Activated CD8-positive, alpha-beta memory T cell treated with anti-CD3 and anti-CD28 coated beads for 4 hours (primary cell): ENCODE measurements at places on chromosomes 11 and 22.

DNA sequence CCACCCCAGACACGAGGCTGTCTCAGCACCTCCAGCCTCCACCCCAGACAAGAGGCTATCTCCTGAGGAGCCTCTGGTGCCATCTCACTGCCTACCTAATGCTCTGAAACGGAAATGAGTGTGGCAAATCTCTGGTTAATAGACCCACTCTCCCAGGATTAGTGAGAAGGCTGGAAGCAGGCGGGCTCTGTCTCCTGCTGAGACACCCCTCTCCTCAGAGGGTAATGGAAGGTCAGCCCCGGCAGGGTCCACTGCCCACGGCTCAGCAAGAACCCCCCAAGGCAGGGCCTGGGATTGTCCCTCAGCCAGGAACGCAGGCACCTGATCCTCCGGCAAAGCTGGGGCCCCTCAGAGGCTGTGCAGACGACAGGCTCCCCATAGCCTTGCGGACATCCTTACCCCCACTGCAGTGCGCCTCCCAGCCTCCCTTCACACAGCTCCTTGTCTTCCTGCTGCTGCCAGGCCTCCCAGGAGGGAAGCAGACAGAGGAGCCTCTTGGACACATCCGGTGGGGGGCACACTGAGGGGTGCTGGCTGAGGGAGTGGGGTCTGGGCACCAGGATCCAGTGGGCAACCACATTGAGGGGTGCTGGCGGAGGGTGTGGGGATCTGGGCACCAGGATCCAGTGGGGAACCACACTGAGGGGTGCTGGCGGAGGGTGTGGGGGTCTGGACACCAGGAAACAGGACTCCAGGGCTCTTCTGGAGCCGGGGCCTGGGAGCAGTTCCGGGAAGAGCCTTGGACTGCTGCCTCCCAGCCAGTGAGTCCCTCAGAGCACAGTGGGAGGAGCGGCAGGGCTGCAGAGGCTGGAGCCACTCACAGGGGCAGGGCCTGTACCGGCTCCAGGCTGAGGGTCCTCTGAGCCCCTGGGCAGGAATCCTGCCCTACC is 13.1 kb downstream of the CHID1 start:
- no peak for DNase-seq

DNA sequence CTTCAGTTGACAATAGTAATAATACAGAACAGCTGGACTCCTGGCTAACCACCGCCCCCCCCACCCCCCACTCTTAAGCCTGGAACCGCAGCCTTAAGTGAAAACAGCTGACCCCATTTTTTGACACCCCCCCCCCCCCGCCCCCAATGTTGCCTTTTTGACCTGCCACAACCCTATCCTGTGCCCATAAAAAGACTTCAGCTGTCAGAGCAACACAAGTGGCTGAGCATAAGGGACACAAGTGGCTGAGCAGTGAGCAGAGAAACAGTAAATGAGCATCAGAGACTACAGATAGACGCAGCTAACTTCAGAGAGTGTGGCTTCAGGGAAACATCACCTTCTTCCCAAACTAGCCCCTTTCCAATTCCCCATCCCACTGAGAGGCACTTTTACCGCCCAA is 1493.8 kb downstream of the LRRC4C start:
- no peak for DNase-seq

DNA sequence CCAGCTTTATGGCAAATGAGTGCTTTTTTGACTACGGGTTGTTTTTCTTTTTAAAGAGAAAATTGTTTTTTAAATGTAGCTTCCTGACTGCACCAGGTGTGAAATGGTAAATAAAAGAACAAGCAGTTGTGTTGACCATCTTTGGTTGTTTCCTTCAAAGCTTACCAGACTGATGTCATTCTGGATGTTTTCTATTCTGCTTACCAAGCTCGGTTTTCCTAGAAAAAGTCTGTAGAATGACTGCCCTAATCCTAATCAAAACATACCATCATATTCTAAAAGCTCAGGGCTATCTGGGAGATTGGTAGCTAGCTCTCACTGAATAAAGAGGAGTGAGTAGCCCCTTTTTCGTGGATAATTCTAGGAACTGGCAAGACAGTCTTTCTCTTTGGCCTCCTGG is 77.7 kb downstream of the GAB2 start:
- DNase-seq = no peak

DNA sequence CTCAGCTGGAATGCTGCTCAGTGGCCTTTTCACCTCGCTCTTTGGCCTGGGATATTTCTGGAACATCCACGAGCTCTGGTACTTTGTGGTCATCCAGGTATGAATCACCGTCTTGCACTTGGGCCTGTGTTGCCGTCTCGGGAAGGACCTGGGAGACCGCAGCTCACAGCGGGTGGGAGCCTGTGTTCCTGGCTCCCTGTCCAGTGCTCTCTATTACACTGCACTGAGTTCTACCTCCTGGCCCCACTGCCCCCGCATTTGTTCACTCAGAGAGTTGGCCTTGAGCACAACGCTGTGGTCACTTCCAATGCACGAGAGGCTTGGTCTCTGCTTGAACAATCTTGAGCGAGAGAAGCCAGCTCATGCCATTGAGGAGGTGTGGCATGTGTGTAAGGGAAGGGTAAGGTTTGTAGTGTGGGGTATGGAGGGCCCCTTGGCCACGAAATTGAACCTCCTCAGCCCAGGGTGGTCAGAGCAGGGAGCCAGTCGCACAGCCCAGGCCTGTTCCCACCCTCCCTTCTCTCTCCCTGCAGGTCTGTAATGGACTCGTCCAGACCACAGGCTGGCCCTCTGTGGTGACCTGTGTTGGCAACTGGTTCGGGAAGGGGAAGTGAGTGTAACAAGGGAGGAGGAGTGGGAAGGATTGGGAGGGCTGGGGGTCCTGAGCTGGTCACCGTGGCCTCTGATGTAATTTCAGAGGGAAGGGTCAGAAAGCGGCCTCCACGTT is 16.2 kb downstream of the SLC37A2 start:
- no peak for DNase-seq

DNA sequence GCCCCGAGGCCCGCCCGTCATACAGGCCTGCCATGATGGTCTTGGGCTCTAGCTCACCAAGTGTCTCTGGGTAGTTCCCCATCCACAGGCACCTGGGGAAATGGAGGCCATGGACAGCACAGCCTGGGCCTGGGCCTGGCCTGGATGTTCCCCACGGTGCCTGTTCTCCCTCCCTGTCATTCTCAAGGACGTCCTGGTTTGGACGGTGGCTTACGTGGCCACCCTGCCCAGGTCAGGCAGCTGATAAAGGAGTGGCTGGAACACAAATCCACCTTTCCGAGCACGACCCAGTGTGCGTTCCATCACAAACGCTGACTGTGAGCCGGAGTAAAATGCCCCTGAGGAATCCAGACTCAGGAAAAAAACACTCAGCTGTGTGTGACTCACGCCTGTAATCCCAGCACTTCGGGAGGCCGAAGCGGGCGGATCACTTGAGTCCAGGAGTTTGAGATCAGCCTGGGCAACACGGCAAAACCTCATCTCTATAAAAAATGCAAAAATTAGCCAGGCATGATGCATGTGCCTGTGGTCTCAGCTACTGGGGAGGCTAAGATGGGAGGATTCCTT is 41.2 kb upstream of the TESMIN start:
- DNase-seq = no peak

GRCh38 chr11:124896821-124897391 is 759 bp downstream of the ROBO4 start:
- DNase-seq = no peak

- DNase-seq = peak; percentile 14
Measured at GRCh38 chr11:13668957-13669521, 571 bp downstream of the FAR1 start.
